ENCODE measurements at places on chromosomes 4 and X.

DNA sequence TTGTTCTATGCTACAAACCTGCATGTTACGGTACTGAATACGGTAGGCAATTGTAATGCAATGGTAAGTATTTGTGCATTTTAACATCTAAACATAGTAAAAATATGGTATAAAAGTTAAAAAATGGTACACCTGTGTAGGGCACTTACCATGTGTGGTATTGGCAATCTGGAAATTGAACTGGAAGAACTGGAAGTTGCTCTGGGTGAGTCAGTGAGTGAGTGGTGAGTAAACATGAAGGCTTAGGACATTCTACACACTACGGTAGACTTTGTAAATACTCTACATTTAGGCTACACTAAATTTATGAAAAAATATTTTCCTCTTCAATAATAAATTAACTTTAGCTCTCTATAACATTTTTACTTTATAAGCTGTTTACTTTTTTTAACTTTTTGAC lies 78.9 kb downstream of the RRAGB start:
- no peak for DNase-seq

DNA sequence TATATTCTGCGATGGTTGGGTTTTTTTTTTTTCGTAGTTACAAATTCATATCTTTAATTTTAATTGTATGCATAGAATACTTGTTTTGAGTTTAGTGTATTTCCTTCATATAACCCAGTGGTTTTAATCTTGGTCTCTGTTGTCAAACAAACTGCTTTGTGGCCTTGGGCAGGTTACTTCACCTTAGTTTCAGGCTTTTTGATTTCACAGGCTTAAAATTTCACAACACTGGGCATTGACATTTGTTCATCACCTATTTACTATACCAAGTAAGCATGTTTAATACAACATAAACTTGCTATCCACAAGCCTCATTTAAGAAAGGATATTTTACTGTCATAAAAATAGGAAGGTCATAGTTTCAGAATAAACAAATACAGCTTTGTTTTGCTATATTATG lies 14.7 kb downstream of the RAPGEF2 start:
- no peak for DNase-seq

DNA sequence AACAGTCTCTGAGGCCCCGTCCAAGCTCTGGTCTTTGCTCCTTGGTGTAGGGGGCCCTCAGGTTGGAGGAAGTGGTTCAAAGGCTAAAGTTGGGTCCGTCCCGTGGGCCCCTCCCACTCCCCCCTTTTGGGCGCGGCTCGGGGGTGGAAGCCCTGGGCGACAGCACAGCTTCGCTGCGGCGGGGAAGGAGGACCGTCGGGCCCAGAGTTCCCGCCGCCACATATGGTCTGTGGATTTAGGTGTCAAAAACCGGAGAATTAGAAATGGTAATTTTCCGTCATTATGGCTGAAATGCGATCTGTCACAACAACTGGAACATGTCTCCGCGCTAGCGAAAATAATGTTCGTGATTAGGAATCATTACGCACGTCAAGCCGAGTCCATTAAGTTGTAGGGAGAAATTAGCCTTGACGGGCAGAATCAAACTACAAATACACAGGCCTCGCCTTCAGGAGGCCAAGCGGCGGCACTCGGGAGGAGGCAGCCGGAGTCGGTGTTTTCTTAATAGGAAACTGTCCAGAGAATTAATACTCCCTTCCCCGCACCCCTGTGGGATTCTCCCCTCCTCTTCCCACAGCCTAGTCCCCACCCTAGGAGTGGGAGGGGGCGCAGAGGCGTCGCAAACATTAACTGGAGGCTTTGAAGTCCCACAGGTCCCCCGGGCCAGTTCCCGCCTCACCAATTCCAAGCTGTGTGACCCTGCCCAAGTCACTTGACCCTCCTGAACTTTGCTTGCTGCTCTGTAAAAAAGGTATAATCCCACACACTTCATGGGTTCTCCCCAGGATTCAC lies 15.0 kb downstream of the NKX3-2 start:
- no peak for DNase-seq

- DNase-seq: no peak
Measured at GRCh38 chr4:108446556-108446955, 173.8 kb upstream of the RPL34 start.

DNA sequence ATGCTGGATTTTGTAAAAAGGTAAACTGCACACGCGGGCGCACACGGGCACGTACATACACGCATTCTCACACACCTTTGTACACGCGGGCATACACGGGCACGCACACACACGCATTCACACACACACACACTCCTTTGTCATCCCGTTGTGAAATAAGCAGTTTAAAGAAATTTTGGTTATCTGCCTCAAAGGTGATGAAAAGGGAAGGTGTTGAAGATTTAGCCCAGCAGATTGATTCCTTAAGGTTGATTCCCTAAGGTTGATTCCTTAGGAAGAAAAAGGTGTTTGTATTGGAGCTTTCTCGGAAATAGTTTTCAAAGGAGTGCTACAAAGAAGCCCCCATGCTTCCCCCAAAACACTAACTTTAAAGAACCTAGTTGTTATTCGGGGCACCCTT lies 693 bp downstream of the ATP10D start:
- no peak for DNase-seq

- no peak for DNase-seq
Measured at GRCh38 chrX:8147226-8147625, 23.8 kb downstream of the VCX2 start.

DNA sequence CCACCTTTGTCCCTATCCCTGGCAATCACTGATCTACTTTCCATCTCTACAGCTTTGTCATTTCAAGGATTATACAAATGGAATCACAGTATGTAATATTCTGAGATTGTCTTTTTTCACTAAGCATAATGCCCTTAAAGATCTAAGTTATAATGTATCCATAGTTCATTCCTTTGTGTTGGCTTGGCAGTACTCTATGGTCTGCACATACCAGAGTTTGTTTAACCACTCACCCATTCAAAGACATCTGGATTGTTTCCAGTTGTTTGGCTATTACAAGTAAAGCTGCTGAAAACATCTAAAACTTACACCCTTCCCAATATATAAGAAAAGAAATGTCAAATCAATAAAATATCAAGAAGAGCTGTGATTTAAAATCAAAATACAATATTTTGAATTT lies 26.0 kb upstream of the AWAT1 start:
- DNase-seq: no peak

Data from T-helper 9 cell (primary cell).